Left ventricle myocardium inferior (tissue), 1 donor: ENCODE measurements at places on chromosomes 2 and 18. TPM values are rescaled to one million over a fixed set of nuclear protein-coding genes. Genes with fewer than 3 reads are reported as not detected.
A peak's percentile ranks its signal among the peaks of the same experiment; 100 is the strongest.

GRCh38 chr2:85163675-85164074 lies 30.5 kb downstream of the TCF7L1 start:
- no peak for DNase-seq
- H3K4me3 ChIP-seq, result no peak overlapping the region
- no peaks in the 10 kb centered on the region for H3K36me3 ChIP-seq
- H3K27me3 ChIP-seq, result no peaks in the 10 kb centered on the region
- H3K27ac ChIP-seq, result no peak overlapping the region

DNA sequence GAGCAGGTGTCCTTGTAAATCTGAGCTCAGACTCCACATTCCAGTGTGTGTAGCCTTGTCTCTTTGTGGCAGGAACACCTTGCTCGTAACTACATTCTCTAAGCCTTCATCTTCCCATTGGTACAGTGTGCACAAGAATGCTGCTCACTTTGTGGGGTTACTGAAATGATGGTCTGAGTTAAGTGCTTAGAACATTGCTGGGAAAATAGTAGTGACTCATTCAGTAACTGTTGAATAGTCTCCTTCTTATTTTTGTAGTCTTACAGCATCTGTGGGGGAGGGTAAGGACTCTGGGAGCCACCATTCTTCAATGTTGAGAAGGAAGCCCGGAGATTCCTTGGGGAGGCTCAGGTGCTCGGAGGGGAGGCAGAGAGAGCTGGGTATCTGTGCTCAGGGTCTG lies 236.0 kb upstream of the HDAC4 start:
- H3K4me1 ChIP-seq, result no peaks in the 10 kb centered on the region
- DNase-seq, result no peak
- no peak overlapping the region for H3K4me3 ChIP-seq
- H3K36me3 ChIP-seq, result no peaks in the 10 kb centered on the region
- H3K27me3 ChIP-seq, result peaks cover 42% of the 10 kb centered on the region

DNA sequence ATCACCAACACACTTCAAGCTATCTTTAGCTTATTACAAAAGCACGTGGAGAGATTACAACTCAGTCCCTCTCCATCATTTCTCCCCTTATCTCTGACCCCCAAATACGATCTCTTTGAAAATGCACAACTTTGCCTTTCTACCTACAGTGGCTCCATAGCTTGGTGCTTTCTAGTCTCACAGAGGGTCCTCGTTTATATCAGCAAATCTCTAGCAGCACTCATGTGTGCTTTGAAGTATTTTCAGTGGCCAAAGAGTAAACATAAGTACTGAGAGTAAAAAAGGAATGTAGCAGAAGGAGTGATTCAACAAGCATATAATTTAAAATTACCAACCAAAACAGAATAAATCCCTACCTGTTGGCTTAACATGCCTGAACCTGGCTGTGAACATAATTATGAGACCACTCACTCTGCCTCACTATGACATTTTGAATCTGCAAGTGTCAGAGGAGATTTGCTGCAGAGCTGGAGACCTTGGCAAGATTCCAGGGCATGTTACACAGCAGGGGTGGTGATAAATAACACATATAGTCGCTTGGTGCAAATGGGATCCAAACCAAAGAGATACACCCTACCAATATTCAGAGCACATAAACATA lies 54.6 kb downstream of the LAMA3 start:
- peaks cover 17% of the 10 kb centered on the region for H3K4me1 ChIP-seq
- no peaks in the 10 kb centered on the region for H3K27me3 ChIP-seq
- H3K4me3 ChIP-seq, result no peak overlapping the region
- H3K27ac ChIP-seq, result no peak overlapping the region

DNA sequence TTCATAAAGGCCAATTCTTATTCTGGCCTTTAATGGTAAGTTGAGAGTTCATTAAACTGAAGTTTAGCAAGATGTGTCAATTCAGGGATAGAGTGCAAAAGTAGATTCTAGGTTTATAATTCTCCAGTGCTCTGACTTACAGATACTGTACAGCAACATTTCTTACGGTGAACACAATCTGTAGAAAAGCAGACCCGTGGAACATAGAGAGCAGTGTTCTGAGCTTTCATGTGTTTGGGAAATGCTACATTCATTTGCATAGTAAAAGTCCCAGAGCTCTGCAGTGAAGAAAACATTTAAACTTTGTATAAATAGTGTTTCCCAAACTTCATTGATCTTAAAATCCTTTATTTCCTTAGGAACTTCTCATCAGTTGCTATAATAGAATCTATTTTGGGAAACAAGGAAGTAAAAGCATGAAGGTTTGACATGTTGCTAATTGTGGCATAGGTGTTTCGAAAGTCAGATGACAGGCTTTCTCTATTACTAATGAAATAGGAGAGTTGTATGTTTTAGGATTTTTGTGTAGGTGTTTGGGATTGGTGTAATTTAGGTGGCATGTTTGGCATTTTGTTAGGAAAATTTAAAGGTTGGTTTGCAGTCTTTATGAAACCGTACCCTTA lies 138.2 kb downstream of the ASXL3 start:
- H3K4me1 ChIP-seq, result peaks cover 20% of the 10 kb centered on the region
- no peak for DNase-seq
- H3K36me3 ChIP-seq, result no peaks in the 10 kb centered on the region

DNA sequence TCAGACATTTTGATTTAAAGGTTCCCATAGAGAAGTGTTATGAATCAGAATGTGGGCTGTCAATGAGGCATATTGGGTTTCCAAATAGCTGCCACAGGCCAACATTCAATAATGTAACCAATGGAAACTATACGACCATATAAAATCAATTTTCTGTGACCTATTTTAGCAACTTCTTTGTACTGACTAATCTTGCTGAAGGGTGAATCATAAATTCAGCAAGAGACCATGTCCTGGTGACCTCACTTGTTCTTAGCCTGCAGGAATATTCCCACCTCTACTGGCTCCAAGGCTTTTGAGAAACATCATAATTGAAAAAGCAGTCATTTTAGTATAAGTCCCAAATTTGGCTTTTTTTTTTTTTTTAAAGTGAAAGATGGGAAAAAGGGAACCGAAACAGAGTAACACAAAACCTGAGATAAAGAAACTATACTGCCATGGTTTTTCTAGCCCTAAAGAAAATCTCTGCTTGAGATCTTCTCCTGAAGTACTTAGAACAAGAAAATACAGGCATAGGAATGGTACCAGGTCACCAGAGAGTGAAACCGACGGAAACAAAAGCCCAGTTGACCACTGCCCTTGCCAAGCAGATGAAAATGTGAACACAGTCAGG lies 32.1 kb downstream of the PLEKHM3 start:
- no peak overlapping the region for H3K27ac ChIP-seq
- peaks cover 47% of the 10 kb centered on the region for H3K4me1 ChIP-seq
- H3K4me3 ChIP-seq, result no peak overlapping the region

DNA sequence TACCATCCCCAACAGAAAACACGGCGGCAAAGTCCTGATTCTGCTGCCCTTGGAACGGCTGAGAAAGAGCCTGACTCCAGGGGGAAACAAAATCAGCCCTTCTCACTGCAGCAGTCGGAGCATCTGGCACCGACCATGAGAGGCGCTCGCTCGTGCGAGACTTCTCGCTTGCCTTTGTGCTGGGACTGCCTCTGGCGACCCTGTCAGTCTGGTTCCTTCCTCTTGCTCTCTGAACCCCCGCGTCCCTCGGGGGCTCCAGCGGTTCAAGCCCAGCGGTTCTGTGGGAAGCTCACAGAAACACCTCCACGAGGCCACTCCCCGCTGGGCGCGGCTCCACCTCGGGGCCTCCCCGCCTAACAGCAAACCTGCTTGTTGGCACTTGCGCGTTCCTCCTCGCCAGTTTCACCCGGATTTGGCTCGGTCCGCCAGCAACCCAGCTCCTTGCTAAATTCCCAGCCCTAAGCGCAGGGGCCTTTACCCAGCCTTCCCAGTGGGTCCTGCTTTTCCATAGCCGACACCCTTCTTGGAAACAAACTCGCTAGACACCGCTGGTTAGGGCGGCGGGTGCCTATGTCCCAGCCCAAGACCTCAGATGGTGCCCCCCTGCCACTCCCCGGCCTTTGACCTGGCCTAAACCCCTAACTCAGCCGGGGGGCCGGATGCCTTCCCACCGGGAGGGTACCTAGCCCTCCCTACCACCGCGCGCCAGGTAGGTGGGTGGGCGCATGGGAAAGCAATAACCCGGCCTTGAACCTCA lies 2.2 kb downstream of the RND3 start:
- H3K27me3 ChIP-seq, result no peaks in the 10 kb centered on the region
- H3K27ac ChIP-seq, result peak overlapping the region; percentile 97
- H3K36me3 ChIP-seq, result no peaks in the 10 kb centered on the region

GRCh38 chr2:241724975-241725870 lies 9.2 kb upstream of the D2HGDH start:
- peaks cover 7% of the 10 kb centered on the region for H3K4me1 ChIP-seq
- no peaks in the 10 kb centered on the region for H3K27me3 ChIP-seq
- no peak overlapping the region for H3K27ac ChIP-seq
- peaks cover 42% of the 10 kb centered on the region for H3K36me3 ChIP-seq

- H3K27ac ChIP-seq, result peak overlapping the region; percentile 57
- H3K4me3 ChIP-seq, result no peak overlapping the region
- DNase-seq, result peak; percentile 82
Measured at GRCh38 chr2:43059183-43059897, 167.1 kb downstream of the ZFP36L2 start.

GRCh38 chr2:109260116-109260855 lies 131.3 kb downstream of the SH3RF3 start:
- H3K27me3 ChIP-seq, result no peaks in the 10 kb centered on the region
- no peaks in the 10 kb centered on the region for H3K36me3 ChIP-seq
- no peak overlapping the region for H3K4me3 ChIP-seq
- H3K27ac ChIP-seq, result no peak overlapping the region
- peaks cover 83% of the 10 kb centered on the region for H3K4me1 ChIP-seq
- no peak for DNase-seq

GRCh38 chr2:121088251-121089165 lies 196.5 kb downstream of the TFCP2L1 start:
- peak; percentile 59 for DNase-seq
- H3K27ac ChIP-seq, result no peak overlapping the region
- H3K4me3 ChIP-seq, result no peak overlapping the region

DNA sequence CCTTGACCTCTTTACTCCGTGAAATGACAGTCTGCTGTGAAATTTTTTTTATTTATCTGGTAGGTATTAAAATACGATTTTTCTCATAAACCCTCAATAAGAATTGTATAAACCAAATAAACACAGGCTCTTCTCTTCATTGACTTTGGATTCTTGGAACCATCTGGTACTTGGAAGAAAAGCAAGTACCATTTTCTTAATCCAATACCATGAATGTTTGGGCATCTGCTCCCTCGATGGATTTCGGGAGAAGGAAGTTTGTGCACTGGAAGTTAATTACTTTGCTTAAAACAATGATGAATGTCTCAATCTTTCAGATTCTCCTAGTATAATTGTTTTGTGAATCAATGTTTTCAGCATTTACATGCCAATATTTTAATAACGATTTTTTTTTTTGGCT lies 5.3 kb upstream of the SCG2 start:
- peaks cover 2% of the 10 kb centered on the region for H3K4me1 ChIP-seq
- H3K27me3 ChIP-seq, result no peaks in the 10 kb centered on the region
- H3K36me3 ChIP-seq, result no peaks in the 10 kb centered on the region
- no peak for DNase-seq
- no peak overlapping the region for H3K4me3 ChIP-seq

GRCh38 chr18:21857871-21858270 lies 117.3 kb downstream of the MIB1 start:
- no peak overlapping the region for H3K27ac ChIP-seq
- H3K4me3 ChIP-seq, result no peak overlapping the region
- no peak for DNase-seq
- no peaks in the 10 kb centered on the region for H3K27me3 ChIP-seq

- peaks cover 50% of the 10 kb centered on the region for H3K4me1 ChIP-seq
- H3K4me3 ChIP-seq, result peak overlapping the region; percentile 25
- no peaks in the 10 kb centered on the region for H3K36me3 ChIP-seq
- H3K27ac ChIP-seq, result peak overlapping the region; percentile 16
- peak; percentile 9 for DNase-seq
Measured at GRCh38 chr2:240962300-240963064, 35.9 kb upstream of the SNED1 start.

GRCh38 chr2:101736861-101737291 lies 39.4 kb downstream of the MAP4K4 start:
- H3K27me3 ChIP-seq, result no peaks in the 10 kb centered on the region
- H3K4me1 ChIP-seq, result peaks cover 95% of the 10 kb centered on the region
- no peak for DNase-seq
- no peak overlapping the region for H3K4me3 ChIP-seq

DNA sequence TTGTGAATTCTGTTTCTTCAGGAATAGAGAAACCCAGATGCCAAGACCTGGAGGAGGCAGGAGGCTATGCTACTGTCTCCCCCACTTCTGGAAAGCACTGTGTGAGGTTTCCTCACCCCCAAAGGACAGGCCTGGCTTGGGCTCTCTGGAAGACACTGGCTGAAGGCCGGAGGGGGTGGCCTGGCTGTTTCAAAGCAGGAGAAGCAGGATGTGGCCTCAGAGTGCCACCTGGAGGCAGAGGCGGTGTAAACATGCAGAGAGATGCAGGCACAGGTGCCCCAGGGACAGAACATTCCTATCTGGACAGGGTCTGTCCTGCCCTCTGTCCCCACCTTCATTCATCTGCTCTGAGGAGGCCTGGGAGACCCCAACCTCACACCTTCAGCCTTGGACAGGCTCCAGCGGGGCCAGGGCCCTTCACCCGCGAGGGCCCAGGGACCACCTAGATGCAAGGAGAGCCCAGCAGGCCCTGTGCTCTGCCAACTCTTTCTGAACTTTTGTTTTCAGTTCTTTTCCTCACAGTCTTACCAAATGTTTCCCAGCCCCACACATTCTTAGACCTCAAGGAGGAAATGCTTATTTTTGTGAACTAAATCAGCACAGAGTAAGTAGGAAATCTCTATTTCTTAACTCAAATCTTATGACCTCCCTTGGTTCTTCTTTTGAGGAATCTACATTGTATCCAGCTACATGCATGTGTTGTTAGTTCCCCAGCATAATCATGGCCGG lies 79.2 kb downstream of the LONRF2 start:
- H3K27me3 ChIP-seq, result peaks cover 7% of the 10 kb centered on the region
- peaks cover 6% of the 10 kb centered on the region for H3K4me1 ChIP-seq
- no peak overlapping the region for H3K4me3 ChIP-seq
- no peak overlapping the region for H3K27ac ChIP-seq
- no peaks in the 10 kb centered on the region for H3K36me3 ChIP-seq

The DSC3 gene
- not detected for total RNA-seq

The IL1A gene
- not detected for total RNA-seq

The HOXD1 gene
- not detected for total RNA-seq

The ELMOD3 gene
- 10.6 TPM for total RNA-seq

The C1GALT1C1L gene
- 1.2 TPM for total RNA-seq

The CNRIP1 gene
- 8.0 TPM for total RNA-seq

The TUBA4B gene
- total RNA-seq, result not detected

The PLGLB1 gene
- total RNA-seq, result 2.4 TPM

The NEB gene
- 30.5 TPM for total RNA-seq

The XIRP2 gene
- total RNA-seq, result 364 TPM

The TUBA3E gene
- 47.1 TPM for total RNA-seq

The OTOS gene
- not detected for total RNA-seq
